Daoy (cell line): ENCODE measurements at places on chromosomes 12 and 14. TPM values are rescaled to one million over a fixed set of nuclear protein-coding genes. Genes with fewer than 3 reads are reported as not detected.

BIN2 gene
- total RNA-seq, result not detected in 2 replicates

RPS26 gene
- total RNA-seq, result 1,984 and 2,181 TPM in 2 replicates

SERPINA1 gene
- total RNA-seq, result 26.1 and 30.8 TPM in 2 replicates

CD27 gene
- not detected in 2 replicates for total RNA-seq

- no peak for DNase-seq
Measured at GRCh38 chr14:79557309-79557708, 654.0 kb downstream of the DIO2 start.
